Inflammatory macrophage (primary cell): ENCODE measurements at places on chromosomes 4 and X.

DNA sequence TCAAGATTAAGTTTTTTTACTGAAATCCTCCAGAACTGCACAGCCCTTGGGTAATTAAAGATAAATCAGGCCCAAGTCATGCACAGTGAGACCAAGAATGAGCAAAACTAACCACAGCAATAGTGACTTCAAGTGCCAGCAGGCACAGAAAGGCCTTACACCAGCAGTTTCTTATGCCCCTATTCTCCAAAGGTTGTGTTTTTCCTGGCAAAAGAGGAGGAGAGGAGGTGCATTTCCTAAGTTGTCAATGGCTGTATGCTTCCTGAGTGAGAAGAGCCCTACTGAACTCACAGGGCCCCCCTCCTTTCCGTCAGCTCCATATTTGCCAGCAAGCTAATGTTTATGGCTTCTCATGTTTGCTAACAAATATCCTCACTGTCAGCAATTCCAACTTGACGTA, 418.7 kb upstream of the INTU start:
- DNase-seq, result no peak

DNA sequence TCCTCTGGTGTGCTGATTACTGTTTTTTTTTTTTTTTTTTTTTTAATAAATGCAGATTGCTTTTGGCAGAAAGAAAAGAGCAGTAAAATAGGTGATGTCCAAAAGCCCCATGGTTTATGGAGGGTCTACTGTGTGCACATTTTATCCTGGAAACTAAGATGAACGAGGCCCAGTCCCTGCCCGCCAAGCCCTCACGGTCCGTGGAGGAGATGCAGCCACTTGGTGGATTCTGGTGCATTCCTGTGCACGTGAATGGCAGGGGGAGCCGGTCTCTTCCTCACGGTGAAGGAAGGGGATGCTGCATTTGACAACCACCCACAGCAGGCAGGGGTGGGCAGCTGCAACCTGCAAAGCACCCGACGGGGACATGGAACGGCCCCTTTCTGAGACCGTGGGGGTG, 100.2 kb upstream of the AFAP1 start:
- DNase-seq, result no peak

DNA sequence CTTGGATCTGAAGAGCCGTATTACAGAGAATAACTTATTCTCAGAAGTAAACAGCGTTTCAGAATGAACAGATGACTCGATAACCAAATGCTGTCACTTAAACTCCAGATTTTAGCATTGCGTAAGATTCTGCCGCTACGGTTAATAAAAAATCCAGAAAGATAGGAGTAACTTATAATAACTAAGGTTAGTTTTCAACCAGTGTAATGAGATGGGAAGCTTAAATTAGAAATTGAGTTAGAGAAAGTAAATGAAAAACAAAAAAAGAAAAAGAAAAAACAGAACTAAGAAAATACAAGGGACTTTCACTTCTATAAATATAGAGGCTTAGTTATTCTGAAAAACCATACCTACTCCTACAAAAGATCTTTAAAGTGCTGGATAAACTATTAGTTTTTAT, 13.1 kb upstream of the PARM1 start:
- DNase-seq, result no peak

- DNase-seq, result no peak
Measured at GRCh38 chr4:53697016-53697685, 105.9 kb upstream of the LNX1 start.

DNA sequence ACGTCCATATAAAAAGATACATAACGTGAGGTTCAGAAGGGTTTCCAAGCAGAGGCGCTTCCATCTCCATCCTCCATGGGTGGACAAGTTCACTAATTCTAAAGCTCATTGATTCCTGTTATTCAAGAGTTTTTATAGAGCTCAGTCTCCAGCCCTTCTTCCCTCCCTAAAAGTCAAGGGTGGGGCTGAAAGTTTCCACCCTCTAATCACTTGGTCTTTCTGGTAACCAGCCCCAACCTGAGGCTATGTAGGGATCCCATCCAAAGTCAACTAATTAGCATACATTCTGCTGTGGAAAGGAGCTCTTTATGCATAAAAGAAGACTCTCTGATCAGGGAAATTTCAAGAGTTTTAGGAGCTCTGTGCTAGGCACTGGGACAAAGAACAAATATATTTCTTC, 46.9 kb upstream of the VEGFC start:
- no peak for DNase-seq

DNA sequence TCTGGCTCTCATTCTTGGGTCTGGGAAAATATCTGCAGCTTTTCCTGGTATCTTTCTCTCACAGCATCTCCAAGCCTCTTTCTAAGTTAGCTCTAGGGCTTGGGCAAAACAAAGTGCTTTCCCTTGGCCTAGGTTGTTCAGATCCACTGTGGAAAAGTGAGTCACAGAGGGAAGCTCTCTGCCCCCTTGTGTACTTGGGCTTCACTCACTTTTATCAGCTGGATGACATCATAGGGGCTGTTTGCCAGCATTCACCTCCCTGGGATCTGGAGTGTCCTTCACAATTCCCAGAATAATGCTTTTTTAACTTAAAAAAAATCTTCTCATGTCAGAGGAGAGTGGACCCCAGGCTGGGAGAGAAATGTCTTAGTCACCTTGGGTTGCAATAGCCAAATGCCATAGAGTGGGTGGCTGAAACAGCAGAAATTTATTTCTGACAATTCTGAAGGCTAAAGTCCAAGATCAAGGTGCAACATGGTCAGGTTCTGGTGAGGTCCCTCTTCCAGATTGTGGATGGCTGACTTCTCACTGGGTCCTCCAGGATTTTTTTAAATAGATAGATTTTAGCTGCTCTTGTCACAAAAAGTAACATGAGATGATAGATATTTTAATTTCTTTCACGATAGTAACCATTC, 247.8 kb downstream of the SH2D1A start:
- no peak for DNase-seq

- no peak for DNase-seq
Measured at GRCh38 chrX:65677954-65678469, 10.6 kb downstream of the MSN start.

DNA sequence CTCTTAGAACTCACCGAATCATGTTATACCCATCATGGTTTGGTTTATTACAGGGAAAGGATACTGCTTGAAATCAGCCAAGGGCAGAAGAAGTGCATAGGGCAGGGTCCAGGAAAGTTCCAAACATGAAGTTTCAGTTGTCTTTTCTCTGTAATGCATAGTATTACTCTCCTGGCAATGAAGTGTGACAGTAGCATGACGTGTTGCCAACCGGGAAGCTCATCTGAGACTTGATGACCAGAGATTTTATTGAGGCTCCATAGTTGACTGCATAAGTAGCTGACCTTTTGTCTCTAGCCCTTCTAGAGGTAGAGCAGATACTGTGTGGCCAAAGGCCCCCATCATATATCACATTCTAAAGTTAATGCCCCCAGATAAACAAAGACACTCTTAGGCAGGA, 72.1 kb downstream of the BEND4 start:
- no peak for DNase-seq

GRCh38 chr4:112418092-112418491, 97.9 kb downstream of the NEUROG2 start:
- DNase-seq, result no peak
